ENCODE measurements at places on chromosomes 2 and 18.

DNA sequence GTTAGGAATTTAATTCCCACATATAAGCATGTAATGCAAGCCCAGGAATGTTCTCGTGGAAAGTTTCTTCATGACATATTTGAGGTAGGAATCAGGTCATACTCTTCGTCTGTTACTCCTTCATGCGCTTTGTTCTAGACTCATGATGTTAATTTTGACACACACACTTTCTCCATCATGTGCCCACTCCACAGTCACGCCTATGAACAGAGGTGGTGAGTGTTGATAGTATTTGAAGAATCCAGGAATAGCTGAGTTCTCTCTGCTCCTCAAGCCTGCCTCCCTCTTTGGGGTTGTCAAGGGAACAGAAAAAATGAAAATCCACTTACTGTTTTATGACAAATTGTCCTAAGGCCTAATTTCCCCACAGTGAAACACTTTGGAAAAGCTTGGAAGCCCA, 117.3 kb upstream of the SERPINE2 start:
- no peak for DNase-seq

GRCh38 chr2:240419271-240419670, 16.2 kb upstream of the GPC1 start:
- peak; percentile 0 for DNase-seq

- DNase-seq = no peak
These were observed 170.2 kb downstream of the THADA start for GRCh38 chr2:43425659-43426058.

GRCh38 chr18:33115917-33116316, 324.6 kb downstream of the CCDC178 start:
- DNase-seq = no peak

GRCh38 chr2:42973726-42974125, 181.3 kb upstream of the HAAO start:
- DNase-seq = no peak

DNA sequence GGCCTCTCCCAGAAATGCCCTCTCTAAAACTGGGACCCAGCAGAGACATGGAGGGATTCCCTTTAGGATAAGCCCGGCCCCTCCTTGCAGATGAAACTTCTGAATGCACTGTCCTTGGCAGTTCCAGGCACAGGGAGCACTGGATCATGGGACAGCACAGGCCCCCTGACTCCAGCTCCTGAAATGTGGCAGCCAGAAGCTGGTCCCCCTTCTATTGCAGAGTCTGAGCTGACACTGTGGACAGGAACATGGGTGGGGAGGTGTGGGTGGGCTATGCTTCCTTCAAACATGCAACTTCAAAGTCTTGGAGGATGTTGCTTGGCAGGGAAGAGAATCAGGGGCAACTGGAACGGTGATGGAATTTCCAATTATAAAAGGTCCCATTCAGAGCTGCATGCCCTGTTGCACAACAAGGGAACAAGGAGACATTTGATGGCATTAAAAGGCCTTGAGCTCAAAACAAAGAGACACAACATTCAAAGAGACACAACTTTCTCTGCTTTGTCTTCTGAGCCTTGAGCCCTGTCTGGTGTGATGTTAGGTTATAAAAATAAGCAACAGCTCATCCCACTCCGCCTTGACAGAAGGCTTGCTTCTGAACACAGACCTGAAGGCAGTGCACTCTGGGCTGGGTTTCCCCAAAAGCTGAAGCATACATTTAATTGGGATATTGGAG, 239.0 kb downstream of the OSR1 start:
- DNase-seq = no peak

- no peak for DNase-seq
These were observed 383.5 kb downstream of the ZEB2 start for GRCh38 chr2:144136297-144137010.

GRCh38 chr18:54932472-54932871, 26.8 kb downstream of the CCDC68 start:
- DNase-seq = no peak

DNA sequence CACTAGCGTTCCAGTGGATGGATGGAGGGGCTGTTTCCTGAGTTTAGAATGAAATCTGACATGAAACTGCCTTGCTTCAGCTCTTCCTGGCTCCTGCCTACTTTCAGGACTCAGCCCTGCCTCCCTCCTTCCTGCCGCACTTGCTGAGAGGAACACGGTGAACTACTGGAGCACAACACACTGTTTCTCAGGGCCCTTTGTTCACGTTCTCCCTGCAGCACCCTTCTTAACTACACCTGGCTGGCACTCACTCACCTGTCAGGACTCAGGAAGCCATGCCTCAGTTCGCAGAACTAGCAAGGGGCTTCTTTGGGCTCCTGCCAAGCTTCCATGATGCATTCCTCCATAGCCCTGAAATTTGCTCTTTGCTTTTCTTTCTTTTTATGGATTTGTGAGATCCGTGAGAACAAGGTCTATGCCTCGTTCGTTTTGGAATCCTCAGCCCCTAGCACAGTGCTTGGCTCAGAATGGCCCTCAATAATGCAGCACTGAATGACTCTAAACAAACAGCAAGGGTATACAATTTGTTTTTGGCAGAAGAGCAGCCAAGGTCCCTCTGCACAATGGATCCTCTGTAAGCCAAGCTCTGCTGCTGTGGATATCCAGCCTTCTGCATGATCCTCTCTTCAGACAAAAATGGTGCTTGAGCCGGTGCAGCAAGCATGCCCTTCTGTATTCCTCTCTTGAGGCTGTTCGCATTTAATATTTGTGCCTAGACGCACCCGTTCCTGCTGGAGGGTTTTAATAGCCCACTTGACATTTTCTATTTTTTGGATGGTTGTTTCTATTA, 357.0 kb downstream of the TSN start:
- no peak for DNase-seq

DNA sequence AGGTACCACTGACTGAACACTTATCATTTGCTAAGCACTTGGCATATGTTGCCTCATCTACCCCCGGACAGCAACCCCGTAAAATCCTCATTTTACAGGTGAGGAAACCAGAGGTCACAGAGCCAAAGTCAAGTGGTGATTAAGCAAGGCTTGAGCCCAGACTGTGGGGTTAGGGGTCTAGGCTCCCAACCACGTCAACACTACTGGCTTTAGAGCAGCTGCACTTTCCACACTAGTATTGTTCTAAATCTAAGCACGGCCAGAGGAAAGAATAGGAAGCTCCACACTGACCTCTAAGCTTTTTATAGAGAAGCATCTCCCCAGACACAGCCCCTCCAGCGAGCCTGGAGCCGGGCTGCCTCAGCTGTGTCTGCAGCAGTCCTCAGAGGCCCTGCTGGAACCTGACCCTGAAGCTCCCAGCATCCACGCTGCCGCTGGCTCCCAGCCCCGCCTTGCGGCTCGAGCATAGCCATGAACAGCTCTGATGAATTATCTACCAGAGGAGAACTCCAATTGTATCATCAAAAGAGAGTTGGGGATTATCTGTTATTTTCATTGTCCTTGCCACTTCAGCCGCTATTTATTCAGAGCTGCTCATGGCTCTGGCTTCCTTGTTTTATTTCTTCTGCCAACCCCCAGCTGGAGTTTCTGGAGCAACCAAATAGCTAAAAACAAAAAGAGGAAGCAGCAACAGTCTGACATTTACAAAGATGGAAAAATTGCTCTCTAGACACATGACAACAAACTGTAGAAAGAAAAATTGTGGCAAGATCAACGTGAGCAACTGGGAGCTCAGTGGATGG, 62.2 kb upstream of the RTN4 start:
- no peak for DNase-seq

- no peak for DNase-seq
These were observed 257.2 kb upstream of the NRP2 start for GRCh38 chr2:205425102-205425501.

DNA sequence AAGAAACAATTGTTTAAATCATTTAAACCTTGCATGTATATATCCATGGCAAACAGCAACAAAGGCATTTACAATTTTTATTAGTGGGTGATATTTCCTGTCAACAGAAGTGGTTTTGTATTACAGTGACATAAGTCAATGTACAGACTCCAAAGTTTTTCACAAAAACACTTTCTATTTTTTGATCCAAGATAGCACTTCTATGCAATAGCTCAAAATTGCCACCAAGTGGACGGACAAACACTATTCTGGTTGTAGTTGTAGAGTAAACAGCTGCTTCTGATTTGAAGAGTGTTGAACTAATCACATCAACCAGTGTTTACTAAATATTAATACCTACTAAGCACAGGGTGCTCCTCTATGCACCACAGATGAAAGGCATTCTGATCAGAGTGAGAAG, 421.4 kb downstream of the NCKAP5 start:
- DNase-seq = no peak

DNA sequence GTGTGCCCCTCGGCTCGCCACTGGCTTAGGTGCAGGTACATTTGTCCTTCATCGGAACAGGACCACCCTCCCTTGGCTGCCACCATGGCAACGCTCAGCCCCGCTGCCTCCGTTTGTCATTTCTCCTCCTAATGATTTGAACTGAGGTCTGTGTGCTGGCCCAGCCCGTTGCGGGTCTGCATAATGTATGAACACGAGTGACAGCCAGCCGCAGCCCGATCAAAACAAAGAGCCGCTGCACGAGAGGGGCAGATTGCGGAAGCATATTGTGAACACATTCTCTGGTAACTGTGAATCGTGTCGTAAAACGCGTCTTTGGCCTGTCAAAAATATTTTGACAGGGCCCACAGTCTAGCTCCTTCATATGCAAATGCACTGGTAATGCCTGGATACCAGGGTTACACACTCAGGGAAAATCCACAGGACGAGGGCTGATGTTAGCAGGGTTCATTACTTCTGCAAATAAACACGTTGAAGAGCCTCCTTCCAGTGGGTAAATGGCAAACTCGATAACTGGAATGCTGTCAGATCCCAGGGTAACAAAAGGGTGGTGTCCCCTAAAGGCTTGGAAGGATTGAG, 137.0 kb downstream of the AGAP1 start:
- no peak for DNase-seq

- no peak for DNase-seq
These were observed 1008.6 kb downstream of the TSN start for GRCh38 chr2:122764014-122764413.

DNA sequence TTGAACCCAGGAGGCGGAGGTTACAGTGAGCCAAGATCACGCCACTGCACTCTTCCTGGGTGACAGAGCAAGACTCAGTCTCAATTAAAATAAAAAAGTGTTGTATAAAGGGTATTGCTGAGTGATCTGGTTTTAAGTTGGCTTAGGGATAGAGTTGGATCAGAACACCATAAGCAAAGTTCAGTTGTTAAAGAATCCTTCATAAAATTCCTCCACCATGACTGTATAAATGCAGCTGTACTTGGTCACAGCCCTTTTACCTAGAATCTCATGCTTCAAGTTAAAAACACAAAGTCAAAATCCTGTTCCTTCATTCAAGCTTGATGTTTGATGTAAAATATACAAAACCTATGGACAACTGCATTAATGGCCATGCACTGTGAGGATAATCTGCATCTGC, 33.4 kb upstream of the PNO1 start:
- DNase-seq = no peak

- DNase-seq = no peak
These were observed 138.5 kb downstream of the MTX2 start for GRCh38 chr2:176407706-176408105.

DNA sequence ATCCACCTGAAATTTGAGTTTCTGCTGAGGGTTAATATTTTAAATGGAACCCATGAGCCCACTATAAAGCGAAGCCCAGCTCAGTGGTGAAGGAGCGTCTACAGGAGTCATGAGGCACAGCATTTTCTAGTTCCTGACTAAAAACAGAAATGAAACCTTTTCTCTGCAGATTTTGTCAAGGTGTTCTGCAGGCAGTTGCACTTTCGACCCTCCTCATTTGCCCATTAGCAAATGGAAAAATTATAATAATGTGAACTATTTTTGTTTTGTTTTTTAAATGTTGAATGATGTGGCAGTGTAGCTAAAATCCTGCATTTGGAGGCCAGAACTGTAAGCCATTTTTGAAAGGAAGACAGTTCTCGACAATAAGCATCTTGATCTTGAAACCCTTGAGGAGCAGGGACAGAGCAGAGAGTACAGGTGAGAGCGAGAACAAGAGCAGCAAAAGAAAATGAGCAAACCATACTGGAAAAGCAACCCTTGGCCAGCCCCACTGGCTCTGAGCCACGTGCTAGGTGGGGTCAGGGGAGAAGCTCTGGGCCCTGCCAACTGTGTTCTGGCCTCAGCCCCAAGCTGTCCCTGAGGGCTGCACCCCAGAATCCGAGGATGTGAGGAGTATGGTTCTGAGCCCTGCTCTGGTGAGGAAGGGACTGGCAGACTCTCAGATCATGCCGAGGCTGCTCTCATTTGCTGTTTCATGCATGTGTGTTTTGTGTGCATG, 26.4 kb upstream of the COPS8 start:
- DNase-seq = no peak

Data from stimulated activated naive CD8-positive, alpha-beta T cell treated with anti-CD3 and anti-CD28 coated beads, Interleukin-15, Interleukin-2, amounts not matched to agents 100 U/mL and 50 U/mL, for 24 hours (primary cell).